Renal cortical epithelial cell (primary cell): ENCODE measurements at places on chromosomes 7 and 10.
A peak's percentile ranks its signal among the peaks of the same experiment; 100 is the strongest.

DNA sequence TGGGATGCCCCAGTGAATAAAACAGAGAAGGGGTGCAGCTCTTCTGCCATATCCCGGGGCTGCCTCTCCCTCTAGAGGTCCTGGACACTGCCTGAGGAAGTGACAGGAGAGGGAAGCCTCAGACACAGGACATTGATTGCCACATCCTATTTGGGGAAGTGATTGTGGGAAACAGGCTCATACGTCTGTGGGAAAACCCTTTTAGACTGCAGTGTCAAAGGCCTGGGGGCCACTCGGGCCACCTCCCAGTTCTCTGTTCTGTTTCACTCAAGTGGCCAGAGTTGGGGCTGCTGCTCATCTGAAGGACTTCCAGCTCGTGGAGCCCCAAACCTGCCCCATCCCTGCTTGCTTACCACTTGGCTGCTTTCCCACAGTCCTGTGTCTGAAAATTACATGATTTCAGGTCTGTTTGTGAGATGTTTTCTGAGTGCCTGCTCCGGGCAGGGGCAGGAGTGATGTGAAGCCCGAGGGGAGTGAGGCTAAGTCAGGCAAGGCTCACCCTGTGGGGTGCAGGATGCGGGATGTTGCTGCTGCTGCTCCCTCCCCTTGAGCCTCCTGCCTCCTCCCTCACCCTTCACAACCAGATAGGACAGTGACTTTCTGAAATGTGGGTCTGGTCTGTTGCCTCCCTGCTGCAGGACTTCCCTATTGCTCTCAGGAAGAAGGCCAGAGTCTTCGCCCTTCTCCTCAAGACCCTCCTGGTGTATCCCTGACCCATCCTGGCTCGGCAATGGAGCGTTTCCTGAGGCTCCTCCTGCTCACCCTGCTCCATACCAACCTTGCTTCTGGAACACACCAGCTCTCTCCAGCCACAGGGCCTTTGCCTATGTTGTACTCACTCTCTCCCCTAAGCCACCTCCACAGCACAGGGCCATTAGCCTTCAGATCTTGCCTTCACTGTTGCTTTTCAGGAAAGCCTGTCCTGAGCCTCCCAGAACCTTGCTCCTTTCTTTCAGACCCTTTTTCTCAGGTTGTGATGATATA, 58.4 kb downstream of the NEURL1 start:
- DNase-seq = no peak

DNA sequence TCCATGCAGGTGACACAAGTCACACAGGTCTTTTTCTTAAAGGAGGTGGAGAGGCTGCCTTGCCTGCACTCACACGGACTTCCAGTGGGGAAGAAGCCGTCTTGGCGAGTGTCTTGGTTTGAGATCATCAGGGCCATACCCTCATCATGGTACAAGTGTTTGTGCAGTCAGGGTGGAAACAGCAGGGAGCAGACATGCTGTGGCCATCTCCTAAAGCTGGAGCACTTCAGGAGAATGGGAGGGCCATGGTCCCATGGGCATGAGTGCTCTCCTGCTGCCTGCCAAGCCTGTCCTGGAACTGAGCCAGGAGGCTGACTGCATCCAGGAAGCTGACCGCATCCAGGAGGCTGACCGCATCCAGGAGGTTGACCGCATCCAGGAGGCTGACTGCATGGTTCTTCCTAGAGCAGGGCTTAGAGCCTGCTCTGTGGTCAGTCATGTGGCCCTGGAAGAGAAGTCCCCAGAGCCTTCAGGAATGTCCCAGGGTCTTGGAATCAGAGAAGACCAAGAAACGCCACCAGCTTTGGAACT, 98.4 kb downstream of the ADARB2 start:
- no peak for DNase-seq

- no peak for DNase-seq
These were observed 134.9 kb downstream of the CAMK1D start for GRCh38 chr10:12484002-12484918.

- no peak for DNase-seq
These were observed 36.1 kb downstream of the NEUROD6 start for GRCh38 chr7:31304446-31304845.

GRCh38 chr7:45178241-45179225, 20.9 kb downstream of the RAMP3 start:
- no peak for DNase-seq

- no peak for DNase-seq
These were observed 80.6 kb downstream of the NRCAM start for GRCh38 chr7:108375668-108376067.

- DNase-seq = no peak
These were observed 152.8 kb downstream of the SDHAF3 start for GRCh38 chr7:97270280-97270679.

- DNase-seq = peak; percentile 50
These were observed 140.7 kb downstream of the RGS10 start for GRCh38 chr10:119401671-119402395.

DNA sequence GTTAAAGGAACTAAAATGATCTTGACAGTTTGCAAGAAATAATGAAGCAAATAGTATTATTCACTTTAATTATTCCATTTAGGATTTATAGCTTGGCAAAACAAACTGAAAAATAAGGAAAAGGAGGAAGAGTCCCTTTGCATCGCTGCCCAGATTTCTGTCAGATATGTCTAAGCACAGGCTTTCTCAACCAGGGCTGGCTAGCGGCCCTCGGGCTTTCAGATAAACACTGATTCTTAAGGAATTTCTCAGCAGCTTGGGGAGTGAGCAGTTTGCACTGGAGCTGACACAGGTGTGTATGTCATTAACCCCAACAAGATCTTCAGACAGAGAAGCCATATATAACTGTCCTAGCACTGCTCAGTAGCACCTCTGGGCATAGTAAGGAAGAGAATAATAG, 47.9 kb upstream of the SEMA3D start:
- DNase-seq = no peak

GRCh38 chr10:32972929-32973328, 14.9 kb upstream of the ITGB1 start:
- peak; percentile 61 for DNase-seq

GRCh38 chr10:26540601-26541000, 102.5 kb downstream of the APBB1IP start:
- DNase-seq = peak; percentile 23

GRCh38 chr10:98488669-98489430, 42.1 kb upstream of the HPS1 start:
- DNase-seq = no peak
